ENCODE measurements at places on chromosomes 7 and 10. TPM values are rescaled to one million over a fixed set of nuclear protein-coding genes. Genes with fewer than 3 reads are reported as not detected.

DNA sequence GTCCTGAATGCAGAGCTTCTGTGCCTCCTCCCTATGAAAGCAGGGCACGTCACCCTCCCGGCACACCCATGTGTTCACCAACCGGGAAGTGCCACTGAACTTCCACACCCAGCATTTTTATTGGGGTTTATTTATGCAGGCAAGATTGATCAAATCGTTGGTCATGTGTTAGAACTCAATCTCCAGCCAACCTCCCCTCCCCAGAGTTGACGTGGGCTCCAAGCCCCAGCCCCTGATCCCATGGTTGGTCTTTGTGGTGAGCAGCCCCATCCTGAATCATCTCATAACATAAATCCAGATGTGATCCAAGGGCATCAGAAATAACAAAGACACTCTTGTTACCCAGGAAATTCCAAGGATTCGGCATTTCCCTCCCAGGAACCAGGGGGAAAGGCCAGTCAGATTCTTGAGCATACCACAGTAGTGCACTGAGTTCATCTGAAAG lies 151.2 kb downstream of the TPST1 start:
- DNase-seq: no peak

- DNase-seq: peak; percentile 89
Measured at GRCh38 chr10:13614530-13615332, 28.0 kb downstream of the PRPF18 start.

- DNase-seq: no peak
Measured at GRCh38 chr10:129223363-129223762, 243.7 kb upstream of the MGMT start.

DNA sequence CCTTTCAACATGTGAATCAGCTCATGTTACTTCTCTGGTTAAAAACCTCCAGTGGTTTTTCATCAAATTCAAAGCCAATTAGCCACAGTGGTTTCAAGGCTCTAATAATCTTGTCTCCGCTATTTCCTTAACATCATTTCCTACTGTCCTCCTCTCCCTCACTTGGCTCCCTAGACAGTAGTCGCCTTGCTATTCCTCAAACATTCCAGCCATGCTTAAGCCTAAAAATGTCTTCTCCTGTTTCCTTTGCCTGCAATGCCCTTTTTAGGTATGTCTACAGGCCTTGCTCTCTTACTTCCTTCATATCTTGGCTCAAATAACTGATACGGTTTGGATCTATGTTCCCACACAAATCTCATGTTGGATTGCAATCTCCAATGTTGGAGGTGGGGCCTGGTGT lies 779.4 kb upstream of the LRRN3 start:
- DNase-seq: no peak

DNA sequence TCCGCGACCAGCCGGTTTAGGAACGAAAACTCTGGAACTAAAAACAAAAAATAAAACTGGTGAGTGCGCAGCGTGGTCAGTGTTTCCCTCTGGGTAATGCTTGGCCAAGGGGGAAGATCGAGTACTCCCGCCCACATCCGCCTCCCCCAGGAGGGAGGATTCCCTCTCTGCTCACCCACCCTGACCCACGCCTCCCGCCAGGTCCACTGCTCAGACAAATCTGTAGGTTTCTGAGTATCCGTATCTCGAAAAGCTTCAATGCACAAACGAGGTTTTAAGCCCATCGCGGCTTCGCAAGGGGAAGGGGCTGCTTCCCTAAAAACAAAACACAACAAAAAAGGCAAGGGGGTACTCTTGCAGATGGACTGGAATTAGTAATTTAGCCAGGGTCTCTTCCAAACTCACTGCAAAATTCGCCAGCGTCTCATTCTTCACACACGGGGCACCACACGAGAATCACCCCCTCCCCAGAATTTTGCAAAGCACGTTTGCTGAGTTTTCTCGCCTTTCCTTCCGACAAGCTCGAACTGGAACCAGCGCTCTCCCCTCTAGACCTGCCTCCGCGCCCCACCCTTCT lies 75.2 kb downstream of the INSIG1 start:
- DNase-seq: no peak

GRCh38 chr7:81025360-81025759 lies 106.5 kb upstream of the SEMA3C start:
- DNase-seq: no peak

DNA sequence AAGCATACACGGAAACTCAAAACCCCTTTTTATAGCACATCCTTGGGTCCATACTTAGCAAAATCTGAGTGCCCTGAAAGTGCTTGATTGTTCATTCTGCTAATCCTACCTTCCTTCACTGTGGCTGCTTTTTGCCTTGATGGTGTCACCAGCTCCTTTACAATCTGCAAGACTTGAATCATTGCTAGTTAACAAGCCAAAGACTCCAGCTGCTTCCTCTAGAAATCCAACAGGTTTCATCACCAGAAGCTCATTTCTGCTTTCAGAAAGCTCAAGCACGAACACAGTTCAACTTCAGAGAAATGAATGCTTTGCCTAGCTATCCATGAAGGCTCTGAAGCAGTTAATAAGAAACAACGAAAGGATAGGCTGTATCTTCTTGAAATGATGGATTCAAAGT lies 38.0 kb downstream of the USP6NL start:
- peak; percentile 54 for DNase-seq

- no peak for DNase-seq
Measured at GRCh38 chr7:149240637-149241036, 1.2 kb downstream of the ZNF212 start.

DNA sequence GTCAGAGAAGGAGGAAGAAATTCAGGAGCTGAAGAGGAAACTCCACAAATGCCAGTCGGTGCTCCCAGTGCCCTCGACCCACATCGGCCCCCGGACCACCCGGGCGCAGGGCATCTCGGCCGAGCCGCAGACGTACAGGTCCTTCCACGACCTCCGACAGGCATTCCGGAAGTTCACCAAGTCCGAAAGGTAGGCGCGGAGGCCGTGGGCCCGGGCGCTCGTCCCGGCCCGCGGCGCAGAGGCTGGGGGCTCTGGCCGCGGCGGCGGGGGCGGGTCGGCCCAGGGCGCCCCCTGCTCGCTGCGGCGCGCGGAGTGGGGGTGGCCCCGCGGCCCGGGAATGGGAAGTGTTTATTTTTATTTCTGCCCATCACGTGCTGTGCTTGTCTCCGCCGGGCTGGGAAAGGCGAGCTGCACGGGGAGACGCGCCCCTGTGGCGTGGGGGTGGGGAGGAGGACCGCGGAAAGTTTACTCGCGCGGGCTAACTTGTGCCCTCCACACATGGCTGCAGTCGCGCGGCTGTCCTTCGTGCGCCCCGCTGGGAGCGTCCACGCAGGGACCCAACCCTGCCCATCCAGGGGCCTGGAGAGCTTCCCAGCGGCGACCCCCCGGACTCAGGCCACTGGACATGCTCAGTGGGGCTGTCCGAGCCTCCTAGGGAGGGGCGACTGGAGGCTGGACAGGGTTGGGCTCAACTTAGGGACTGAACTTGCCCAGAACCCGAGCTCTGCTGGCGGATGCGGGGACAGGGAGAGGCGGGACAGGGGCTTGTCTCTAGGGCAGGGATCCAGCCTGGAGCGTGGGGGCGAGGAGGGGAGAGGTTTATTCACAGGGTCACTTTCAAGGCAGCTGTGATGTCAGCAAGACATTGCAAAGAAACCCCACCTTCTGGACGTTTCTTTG lies 82.6 kb upstream of the PRKG1 start:
- peak; percentile 67 for DNase-seq

DNA sequence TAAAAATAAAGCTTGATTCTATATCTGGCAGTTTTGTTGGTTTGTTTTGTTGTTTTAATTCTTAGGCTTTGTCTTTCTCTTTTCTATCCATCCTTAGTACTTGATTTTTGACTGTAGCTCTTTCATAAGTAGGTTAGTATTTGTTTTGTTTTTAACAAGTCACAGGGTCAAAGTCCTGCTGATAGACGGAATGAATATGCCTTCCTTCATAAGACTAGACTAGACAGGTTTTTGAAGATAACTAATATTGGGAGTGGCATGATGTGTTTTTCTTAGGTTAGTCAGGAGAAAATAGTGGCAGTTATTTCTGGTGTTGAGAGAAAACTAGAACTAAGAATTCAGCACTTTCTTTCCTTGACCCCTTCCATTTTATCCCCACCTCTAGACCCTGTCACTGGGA lies 50.4 kb downstream of the CASD1 start:
- no peak for DNase-seq

- DNase-seq: no peak
Measured at GRCh38 chr7:114255404-114255841, 159.2 kb upstream of the FOXP2 start.

GRCh38 chr7:66696774-66697191 lies 43.8 kb upstream of the RABGEF1 start:
- no peak for DNase-seq

DNA sequence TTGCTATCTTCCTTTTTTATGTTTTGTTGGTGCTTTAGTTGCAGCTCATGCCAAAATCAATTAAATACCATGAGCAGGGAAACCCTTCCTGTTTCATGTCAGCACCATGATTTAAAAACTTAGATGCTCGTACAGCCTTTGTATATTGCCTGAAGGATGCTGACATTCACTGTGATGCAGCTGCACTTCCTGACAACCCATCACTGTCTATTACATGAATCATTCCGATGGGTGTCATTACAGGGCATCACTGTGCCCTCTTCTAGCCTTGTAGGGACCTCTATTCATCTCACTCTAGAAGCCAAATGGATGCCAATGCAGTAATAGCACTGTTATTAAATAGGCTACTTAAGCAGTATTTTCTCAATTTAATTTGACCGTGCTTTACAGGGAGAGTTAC lies 18.3 kb upstream of the ITGB1 start:
- DNase-seq: no peak

GRCh38 chr10:35937546-35937945 lies 295.4 kb upstream of the FZD8 start:
- no peak for DNase-seq

GRCh38 chr10:5659702-5660528 lies 6.5 kb downstream of the ASB13 start:
- DNase-seq: no peak

DNA sequence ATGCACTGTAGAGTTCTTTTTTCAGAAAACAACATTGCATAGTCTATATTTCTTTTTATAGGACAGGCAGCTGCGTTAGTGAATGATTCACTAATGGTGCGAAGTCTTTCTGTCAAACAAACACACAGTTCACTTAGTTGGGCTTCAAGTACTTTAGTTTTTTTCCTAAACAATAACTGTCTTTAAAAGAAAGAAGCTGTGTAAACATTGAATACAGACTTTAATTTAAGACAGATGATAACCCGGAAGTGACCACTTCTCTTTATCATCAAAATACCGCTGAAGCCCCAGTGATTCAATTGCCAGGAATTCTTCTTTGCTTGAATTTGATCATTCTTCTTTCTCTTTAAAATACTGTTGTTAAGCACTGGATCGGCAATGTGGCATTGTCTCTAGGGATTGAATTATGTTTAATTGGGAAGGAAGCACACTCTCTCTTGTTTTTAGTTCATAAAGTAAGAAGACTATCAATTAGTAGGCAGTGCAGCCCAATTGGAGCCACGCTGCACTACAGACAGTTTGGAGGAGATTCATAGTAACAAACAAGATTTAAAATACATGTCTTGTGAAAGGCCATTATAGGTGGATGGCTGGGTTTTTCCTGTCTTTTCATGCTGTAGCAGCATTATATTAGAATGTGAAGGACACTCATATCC lies 30.4 kb downstream of the CNTNAP2 start:
- DNase-seq: peak; percentile 15

DNA sequence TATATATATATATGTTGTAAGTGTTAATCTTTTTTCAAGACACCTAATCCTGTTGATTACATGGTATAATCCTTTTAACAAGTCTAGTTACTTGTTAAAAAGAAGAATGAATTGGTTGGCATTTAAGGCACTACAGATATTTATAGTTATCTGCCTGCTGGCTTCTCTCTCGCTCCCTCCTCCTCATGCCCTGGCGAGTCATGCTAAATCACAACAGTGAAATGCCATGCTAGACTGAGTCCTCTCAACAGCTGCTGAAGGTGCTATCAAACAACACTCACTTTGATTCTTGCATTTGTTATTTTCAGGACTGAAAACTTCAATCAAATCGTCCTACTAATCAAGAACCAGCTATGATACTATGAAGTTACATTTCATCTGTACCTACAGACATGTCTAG lies 15.4 kb downstream of the NRAP start:
- no peak for DNase-seq

GRCh38 chr10:28381466-28381865 lies 78.6 kb upstream of the MPP7 start:
- peak; percentile 28 for DNase-seq

DNA sequence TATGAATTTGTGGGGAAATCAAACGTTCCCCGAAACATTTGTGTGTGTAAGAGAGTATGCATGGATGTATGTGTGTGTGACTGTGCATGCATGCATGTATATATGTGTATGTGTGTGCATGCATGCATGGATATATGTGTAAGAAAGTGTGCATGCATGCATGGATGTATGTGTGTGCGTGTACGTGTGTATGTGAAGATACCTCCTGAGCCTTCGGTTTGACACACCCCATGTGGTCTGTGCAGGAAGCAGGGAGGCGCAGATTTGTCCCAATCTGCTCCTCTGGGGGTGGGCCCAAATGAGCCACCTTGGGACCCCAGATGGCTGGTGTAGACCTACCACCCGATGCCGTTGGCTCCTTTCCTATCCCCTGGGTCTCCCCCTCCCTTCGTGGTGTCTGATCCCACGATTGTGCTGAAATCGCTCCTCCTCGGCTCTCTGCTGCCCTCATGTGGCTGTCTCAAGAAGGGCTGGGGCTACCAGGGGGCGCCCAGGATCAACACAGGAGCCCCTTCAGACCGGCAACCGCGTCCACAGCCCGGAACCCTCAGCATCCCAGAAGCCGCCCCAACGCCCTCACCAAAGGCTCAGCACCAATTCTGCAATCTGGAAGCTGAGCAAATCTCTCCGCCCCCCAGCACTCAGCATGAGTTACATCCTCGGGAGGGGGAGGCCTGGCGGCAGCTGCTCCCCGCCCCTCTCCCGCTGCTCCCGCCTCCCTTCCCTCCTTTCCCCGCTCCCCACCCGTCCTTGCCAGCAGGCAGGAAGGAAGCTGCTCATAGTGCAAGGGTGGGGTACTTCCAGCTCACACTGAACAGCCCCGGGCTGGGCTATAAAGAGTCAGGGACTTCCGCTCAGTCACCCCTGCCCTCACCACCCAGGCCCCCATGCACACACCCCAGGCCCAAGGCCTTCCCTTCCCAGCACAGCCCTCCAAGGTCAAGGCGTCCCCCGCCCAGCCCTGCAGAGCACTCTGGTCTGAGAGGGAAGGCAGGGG lies 2.3 kb upstream of the NOS3 start:
- peak; percentile 96 for DNase-seq

GRCh38 chr10:32746869-32747268 lies 211.2 kb downstream of the ITGB1 start:
- DNase-seq: no peak

Gene DEPP1
- 11.6 TPM for total RNA-seq

Gene DLX6
- 2.4 TPM for total RNA-seq

Gene BHLHA15
- total RNA-seq: not detected

Gene CFAP69
- total RNA-seq: 5.5 TPM

Gene GPR141
- 2.4 TPM for total RNA-seq
